ENCODE measurements at places on chromosomes 16 and 17. TPM values are rescaled to one million over a fixed set of nuclear protein-coding genes. Genes with fewer than 3 reads are reported as not detected.

Gene JPH3
- not detected for polyA plus RNA-seq

Gene ABCC12
- polyA plus RNA-seq: not detected

Gene NDUFAB1
- 203 TPM for polyA plus RNA-seq

GRCh38 chr17:2690165-2691068, 21.1 kb downstream of the CLUH start:
- H3K27ac ChIP-seq: no peak overlapping the region
- no peaks in the 10 kb centered on the region for H3K36me3 ChIP-seq
- peaks cover 5% of the 10 kb centered on the region for H3K4me1 ChIP-seq
- no peak for DNase-seq

GRCh38 chr16:20918486-20919239, 18.1 kb downstream of the LYRM1 start:
- peaks cover 14% of the 10 kb centered on the region for H3K36me3 ChIP-seq
- H3K4me3 ChIP-seq: no peak overlapping the region
- no peak for DNase-seq

DNA sequence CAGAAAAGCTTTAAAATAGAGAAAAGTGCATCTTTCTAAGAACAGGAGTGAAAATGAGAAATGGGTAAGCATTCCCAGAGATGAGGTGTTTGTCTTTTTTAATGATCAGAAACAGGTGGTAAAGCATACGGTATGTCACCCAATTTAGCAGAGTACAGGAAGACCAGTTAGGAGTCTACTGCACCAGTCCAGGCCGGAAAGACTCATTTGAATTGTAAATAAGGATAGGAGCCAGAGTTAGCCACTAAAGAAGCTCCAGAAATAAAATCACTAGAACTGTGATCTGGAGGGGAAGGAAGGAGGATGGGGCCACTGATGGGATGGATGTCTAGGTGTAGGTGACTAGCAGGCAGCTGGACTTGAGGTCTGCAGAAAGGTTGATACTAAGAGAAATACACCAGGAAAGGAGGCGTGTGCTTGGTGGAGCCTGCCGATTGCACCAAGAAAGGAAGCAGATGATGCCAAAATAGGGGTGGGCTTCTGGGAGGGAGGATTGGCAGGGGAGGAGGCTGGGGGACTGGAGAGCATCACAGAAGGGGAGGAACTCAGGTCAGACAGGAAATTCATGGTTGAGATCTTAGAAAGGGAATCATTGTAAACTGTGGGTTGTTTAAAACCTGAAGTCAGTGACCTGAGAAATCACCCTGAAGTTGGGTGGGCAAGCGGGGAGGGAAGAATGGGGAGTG, 8.1 kb upstream of the NAT9 start:
- no peaks in the 10 kb centered on the region for H3K27me3 ChIP-seq
- no peak overlapping the region for H3K27ac ChIP-seq
- H3K36me3 ChIP-seq: peaks cover 10% of the 10 kb centered on the region
- no peak for DNase-seq
- H3K4me3 ChIP-seq: no peak overlapping the region
